ENCODE measurements at places on chromosomes 6 and 20. TPM values are rescaled to one million over a fixed set of nuclear protein-coding genes. Genes with fewer than 3 reads are reported as not detected.

The HLA-DMB gene
- total RNA-seq, result 1.7 TPM

The HS3ST5 gene
- not detected for total RNA-seq

The KIF3B gene
- total RNA-seq, result 23.9 TPM

The CD93 gene
- total RNA-seq, result not detected

The HUS1B gene
- total RNA-seq, result 0.27 TPM

The GNAS-AS1 gene
- not detected for total RNA-seq

The NFYA gene
- 13.7 TPM for total RNA-seq

The CAPN11 gene
- 0.06 TPM for total RNA-seq

The SCRT2 gene
- not detected for total RNA-seq

The LTA gene
- not detected for total RNA-seq

The HSPA1L gene
- total RNA-seq, result 2.0 TPM

The HEY2 gene
- 0.06 TPM for total RNA-seq

The MCUR1 gene
- 14.4 TPM for total RNA-seq

The PDYN gene
- not detected for total RNA-seq

The FOXC1 gene
- total RNA-seq, result 6.8 TPM

The GSTA4 gene
- total RNA-seq, result 8.5 TPM

The DPPA5 gene
- not detected for total RNA-seq

The C6orf58 gene
- not detected for total RNA-seq

The NKX2-2 gene
- total RNA-seq, result not detected

The MUC22 gene
- total RNA-seq, result 0.03 TPM

The CFB gene
- total RNA-seq, result 1.7 TPM

The MAS1 gene
- not detected for total RNA-seq

The PTPRK gene
- total RNA-seq, result 14.9 TPM

The SLC22A2 gene
- 0.05 TPM for total RNA-seq

The RBPJL gene
- total RNA-seq, result not detected

The SLC17A2 gene
- not detected for total RNA-seq
